ENCODE measurements at places on chromosomes 16 and 17. TPM values are rescaled to one million over a fixed set of nuclear protein-coding genes. Genes with fewer than 3 reads are reported as not detected.
A peak's percentile ranks its signal among the peaks of the same experiment; 100 is the strongest.

Gene KRT34
- not detected for total RNA-seq

Gene KRTAP4-6
- not detected for total RNA-seq

Gene SLFN14
- total RNA-seq: not detected

Gene MYCBPAP
- 1.7 TPM for total RNA-seq

DNA sequence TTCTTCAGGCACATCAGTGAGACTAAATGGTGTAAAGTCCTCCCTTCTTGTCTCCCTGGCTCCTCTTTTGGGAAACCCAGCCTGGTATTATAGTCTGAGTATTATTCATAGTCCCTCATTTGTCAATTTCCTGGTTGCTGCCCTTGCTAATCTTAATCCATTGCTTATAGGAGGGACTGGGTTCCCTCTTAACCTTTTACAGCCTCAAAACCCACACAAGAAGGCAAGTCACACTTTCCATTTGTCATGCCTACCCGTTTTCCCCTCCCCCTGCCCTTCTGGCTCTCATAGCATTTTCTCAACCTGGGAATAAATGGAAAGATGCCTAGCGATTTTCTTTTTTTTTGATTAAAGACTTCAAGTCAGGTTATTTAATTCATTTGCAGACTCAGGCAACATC lies 124.8 kb downstream of the MAP2K6 start:
- no peak for DNase-seq

DNA sequence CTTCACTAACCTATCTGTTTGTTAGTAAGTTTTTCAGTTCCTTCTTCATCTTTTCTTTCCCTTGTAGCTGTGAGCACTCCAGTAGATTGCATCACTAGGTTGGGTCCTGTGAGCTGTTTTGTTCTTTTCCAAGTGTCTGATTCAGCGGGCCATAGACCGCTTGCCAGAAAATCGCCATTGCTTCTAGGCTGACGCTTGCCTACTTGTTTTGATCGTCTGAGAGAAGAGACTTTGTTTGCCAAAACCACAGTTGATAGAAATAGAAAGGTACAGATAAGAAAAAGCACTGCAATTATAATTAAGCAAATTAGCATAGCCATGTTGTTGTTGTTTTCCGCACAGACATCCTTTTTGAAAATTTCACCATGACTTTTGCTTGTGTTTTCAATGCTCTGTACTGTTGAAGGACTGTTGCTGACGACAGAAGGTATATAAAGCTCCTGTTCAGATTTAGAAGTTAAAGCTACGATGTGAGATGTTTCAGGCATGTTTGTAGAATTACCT lies 3.1 kb downstream of the EVI2A start:
- DNase-seq: no peak

GRCh38 chr16:14522671-14523070 lies 107.4 kb downstream of the PARN start:
- DNase-seq: no peak

GRCh38 chr16:18060351-18060750 lies 276.2 kb downstream of the NPIPA8 start:
- DNase-seq: no peak

- DNase-seq: peak; percentile 75
Measured at GRCh38 chr16:54934481-54935265, 4.0 kb downstream of the IRX5 start.

DNA sequence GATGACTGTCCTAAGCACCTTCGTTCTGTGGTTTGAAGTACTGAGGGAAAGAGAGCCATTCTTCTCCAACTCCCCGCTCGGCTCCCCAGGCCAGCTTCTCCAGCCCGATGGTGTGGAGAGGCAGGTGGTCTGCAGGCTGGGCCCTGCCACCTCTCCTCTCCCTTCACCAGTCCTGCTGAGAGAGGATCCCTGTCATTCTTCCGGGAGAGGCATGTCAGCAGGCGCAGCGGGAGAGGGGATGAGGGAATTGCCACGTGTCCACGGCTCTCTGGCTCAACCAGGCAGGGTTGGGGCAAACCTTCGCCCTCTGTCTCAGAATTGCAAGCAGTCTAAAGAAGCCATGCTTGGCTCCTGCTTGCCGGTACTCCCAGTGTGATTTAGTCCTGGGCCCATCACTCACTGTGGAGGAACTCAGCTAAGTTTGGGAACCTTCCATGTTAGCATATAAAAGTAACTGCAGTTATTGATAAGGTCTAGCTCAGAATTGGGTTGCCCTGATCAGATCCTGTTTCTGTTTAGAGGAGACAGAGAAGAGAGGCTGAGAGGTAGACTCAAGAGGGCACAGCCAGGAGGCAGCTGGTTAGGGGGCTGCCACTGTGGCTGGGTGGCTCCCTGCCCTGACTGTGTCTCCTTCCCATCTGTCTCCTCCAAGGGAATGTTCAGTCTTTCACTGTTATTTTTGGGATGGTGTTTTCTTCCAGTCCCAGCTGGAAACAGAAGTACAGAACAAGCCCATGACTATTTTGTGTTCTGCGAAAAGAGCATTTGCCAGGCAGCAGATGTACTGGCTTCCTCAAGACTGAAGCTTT lies 17.4 kb downstream of the HS3ST3B1 start:
- no peak for DNase-seq

DNA sequence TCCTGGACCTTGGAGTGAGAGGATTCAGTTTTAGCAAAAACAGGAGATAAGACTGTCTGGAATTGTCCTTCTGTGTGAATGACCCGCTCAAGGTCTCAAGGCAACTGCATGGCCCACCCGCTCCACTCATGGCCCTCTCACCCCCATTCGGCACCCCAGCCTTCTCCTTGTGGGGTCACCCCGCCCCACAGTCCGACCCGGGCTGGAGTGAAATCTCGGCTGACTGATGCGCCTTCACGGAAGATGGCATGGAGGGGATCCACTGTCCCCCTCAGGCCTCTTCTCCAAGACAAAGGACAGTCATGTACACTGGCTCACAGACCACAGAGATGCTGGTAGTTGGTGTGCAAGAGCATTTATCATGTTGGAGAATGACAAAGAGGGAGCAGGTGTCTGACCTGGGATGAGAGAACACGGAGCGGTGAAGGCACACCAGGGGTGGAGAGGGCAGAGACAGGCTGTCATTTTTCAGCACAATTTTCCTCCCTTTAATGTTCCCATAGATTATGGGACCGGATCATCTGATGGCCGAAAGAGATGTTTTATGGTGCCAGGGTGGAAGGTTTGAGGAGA lies 391.9 kb upstream of the TNRC6C start:
- no peak for DNase-seq

DNA sequence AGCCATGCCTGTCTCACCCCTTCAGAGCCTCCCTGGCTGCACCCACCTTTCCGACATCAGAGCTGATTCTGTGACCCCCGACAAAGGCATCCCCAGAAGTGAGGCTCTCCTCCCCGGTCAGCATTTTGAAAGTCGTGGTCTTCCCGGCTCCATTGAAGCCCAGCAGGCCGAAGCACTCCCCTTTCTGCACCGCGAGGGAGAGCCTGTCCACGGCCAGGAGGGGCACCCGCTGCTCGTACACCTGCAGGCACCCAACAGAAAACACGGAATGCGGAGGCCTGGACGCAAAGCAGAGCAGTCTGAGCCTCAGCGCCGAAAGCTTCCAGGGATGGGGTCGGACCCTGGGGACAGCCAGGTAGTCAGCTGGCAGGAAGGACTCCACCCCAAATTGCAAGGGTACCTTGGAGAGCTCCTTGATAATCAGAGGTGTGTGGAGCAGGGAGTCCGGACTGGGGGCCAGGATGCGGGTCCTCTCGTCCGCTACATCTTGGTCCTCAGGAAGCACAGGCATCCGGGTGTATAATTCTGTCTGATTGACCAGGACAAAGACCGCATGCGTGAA lies 13.1 kb upstream of the RNPS1 start:
- no peak for DNase-seq

GRCh38 chr17:81254955-81255717 lies 16.0 kb downstream of the NDUFAF8 start:
- DNase-seq: peak; percentile 21

GRCh38 chr16:85631802-85632393 lies 18.8 kb downstream of the GSE1 start:
- DNase-seq: no peak

- DNase-seq: peak; percentile 68
Measured at GRCh38 chr16:72501739-72502593, 330.0 kb upstream of the PMFBP1 start.

Data from H1 (cell line).